ENCODE measurements at places on chromosomes 4 and X.

- no peak for DNase-seq
Measured at GRCh38 chrX:10159145-10159468, 2.3 kb downstream of the CLCN4 start.

- DNase-seq, result no peak
Measured at GRCh38 chr4:139764182-139764581, 98.6 kb downstream of the MGST2 start.

DNA sequence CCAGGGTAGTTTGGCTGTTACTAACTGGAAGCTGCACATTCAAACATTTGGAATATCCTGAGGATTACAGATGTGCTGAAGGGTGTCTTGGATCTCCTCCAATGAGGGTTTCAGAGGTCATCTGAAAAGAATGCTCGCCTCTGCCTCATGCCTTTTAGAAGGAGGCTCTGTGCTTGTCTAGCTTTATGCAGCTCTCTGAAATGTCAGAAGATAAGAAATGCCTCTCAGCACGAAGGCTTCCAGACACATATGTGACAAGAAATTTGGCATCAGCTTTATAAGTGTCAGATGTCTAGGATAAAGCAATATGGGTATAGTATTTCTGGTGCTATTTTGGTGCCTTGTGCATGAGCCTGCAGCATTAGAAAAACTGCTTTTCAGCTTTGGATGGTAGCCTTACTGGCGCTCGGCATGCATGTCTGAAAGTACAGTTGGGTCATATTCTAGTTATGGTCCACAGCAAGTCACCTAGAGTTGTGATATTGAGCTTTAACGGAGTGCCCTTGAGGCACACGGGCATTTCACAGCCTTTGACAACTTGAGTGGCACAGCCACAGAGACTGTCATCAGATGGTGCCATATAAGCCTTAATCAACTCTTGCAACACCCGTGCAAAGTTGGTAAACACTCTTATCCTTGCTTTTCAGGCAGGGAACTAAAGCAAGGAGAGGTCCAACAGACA is 70.8 kb upstream of the PGRMC2 start:
- DNase-seq, result no peak

DNA sequence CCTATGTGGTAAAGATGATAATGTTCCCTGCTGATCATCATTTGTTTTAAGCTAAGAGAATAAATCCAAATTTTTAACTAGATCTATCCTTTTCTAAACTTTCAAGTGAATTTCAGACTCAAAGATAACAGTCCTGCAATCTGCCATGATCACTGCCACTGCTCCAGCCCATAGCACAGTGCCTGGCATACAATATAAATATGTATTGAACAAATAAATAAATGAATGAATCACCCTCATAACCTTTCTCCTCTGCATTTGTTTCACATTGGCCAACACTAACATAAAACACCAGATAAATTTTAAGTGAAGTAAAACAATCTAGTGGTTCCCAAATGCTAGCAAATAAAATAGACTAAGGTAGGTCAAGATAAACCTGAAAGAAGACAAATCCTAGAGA is 439.0 kb downstream of the GPM6A start:
- DNase-seq, result no peak

DNA sequence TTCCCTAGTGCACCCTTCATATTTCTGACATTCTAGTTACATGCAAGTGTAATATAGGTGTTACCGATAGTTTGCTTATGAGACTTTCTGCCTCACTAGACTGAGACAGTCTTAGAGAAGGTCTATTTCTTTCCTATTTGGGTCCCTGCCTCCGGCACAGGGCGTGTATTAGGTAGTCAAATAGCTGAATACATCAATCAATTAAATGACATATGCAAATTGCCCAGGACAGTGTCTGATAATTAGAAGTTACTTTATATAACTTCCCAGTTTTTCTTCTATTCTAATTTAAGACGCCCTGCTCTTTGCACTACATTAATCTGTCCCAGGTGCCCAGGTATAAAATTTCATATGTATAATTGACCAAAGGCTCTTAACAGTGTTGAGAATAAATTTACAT is 264.2 kb downstream of the RAB28 start:
- no peak for DNase-seq
